ENCODE measurements at places on chromosomes 11 and 22.

- DNase-seq, result no peak
Measured at GRCh38 chr22:37155971-37156370, 6.3 kb upstream of the IL2RB start.

- no peak for DNase-seq
Measured at GRCh38 chr22:37193629-37194191, 5.7 kb upstream of the C1QTNF6 start.

DNA sequence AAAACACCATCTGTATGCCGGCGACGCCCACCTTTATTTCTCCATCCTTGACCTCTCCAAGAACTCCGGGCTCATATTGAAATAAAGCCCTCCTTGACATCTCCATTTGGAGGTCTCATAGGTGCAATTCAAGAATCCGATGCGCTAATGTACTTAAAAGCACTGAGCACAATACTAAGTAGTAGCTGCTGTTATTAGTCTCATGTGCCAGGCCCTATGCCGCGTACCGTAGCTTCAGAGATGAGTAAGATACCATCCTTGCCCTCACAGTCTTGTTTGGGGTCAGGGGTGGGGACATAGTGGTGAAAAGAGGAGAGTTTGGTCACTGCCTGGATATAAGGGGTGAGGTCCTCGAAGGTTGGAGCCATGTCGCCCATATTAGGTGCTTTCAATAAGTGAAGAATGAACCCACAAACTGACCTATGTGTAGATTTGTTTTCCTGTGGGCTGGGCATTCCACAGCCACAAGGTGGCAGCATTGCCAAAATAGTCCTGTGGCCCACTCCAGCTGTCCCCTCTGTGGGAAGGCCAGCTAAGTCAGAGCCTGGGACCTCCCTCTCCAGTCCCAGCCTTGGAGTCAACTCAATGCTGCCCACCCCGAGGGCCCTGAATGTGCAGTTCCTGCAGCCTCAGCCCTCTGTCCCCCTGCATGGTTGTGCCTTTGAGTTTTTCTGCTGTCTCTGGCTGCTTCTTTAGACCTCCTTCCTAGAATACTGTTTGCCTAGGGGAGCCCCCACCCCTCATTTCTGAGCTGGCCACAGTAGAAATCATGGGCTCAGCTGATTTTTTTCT is 6.5 kb downstream of the DCPS start:
- peak; percentile 47 for DNase-seq

DNA sequence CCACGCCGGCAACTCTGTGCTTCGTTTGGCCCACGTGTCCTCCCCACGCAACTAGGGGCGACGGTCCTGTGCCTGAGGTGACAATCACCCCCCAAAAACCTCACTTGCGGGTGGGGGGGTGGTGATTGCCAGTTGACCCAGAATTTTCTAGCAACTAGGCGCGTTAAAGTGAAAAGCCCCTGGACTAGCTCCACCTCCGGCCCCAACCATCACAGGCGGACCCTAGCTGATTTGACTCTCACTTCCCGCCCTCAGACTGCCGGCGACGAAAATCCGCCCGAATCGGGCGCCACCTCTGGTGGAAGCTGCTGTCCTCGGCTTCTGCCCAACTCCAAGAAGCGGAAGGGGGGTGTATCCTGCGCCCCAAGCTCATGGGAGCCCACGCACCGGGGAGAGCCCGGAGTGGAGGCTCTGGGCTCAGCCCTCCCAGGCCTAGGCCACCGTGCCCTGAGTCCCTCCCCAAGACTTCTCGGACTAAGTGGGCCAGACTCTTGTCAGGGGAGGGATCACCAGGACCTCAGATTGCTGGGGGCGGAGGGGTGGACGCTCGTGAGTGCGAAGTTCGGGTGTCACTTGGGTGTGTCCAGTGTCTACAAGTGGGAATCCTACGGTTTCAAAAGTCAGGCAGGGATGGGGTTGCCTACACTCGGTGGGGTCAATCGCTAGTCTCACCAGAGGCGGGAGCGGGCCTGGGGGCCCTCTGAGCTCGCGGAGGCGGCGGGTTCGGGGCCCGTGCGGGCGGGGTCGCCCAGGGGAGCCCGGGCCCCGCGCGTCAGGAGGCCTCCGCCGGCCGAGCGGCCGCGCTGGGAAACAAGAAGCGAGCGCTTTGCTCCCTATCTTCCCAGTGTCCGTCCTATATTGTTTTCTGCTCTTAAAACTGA is 12.3 kb downstream of the PAX6 start:
- DNase-seq, result no peak

DNA sequence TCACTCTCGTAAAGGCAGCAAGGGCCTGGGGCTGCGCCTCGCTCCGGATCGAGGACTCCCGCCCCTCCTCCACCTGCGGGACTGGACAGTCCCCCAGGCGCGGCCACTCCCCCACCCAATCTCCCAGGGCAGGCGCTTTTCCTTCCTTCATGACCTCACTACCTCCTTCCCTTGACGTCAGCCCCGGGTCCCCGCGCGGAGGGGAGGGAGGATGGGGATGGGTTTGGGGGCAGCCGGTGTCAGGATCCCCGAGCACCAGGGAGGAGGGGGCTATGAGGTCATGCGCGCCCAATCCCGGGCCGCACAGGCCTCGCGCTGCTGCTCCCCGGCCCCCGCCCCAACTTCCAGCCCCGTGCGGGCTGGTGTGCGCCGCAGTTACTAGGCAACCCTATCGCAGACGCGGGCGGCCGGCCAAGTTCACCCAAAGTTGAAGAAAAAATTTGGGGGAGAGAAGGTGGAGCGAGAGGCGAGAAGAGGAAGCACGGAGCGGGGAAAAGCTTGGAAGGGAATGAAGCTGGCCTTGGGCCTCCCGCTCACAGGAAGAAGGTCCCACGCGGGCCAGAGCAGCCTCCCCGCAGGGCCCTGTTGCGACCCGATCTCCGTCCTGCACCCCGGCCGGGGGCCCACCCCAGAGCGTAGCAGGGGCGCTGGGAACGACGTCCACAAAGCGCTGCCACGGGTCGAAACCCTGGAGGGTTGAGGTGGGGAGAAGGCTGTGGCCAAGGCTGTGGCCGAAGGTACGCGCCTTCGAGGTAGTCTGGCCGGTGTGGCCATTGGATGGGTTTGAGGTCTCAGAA is 8.3 kb downstream of the WT1 start:
- DNase-seq, result no peak

DNA sequence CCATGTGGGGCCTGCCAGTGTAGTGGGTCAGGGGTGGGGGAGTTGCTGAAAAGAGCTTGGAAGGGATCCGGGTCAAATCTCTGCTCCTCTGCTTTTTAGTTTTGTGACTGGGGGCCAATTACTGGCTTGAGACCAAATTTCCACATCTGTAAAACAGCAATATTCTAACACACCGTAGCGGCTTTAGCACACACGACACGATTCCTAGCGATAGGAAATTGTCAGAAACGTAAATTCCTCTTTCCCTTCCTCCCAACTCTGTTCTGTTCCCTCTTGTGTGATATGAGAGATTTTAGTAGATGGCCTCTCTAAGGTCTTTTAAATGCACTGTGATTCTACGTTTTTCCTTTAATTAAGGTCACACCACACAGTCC is 71.9 kb downstream of the MICAL2 start:
- no peak for DNase-seq

DNA sequence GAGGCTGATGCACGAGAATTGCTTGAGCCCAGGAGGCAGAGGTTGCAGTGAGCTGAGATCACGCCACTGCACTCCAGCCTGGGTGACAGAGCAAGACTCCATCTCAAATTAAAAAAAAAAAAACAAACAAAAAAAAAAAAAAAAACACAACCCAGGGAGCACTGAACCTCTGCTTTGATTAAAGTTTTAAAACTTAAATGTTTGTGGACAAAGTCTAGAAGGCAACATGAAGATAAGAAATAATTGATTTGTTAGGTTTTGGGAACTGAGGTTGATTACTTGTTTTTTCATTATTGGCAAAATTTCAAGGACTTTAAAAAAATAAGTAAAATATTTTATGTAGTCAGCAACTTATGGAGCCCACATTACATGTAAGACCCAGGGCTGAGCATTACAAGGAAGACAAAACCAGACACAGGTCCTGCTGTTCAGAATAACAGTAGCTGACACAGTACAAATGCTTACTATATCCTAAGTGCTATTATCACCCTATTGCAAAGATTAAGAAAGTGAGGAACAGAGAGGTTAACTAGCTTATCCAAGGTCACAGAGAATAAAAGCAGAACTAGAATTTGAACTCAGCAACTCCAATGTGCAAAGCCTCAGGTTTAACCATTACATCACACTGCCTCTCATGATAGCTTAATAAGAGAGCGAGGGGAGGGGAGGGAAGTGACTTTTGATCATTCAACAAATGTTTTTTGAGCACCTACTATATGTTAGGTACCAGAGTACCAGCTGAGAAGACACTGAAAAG is 2.3 kb upstream of the CRY2 start:
- DNase-seq, result no peak

DNA sequence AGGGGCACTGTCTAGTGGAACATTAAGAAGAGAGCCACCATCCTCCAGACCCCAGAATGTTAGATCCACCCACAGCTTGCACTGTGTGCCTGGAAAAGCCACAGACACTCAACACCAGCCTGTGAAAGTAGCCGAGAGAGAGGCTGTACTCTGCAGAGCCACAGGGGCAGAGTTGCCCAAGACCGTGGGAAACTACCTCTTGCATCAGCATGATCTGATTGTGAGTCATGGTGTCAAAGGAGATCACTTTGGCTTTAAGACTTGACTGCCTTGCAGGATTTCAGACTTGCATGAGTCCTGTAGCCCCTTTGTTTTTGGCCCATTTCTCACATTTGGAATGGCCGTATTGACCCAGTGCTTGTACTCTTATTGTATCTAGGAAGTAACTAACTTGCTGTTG is 115.9 kb upstream of the CCDC179 start:
- DNase-seq, result no peak

DNA sequence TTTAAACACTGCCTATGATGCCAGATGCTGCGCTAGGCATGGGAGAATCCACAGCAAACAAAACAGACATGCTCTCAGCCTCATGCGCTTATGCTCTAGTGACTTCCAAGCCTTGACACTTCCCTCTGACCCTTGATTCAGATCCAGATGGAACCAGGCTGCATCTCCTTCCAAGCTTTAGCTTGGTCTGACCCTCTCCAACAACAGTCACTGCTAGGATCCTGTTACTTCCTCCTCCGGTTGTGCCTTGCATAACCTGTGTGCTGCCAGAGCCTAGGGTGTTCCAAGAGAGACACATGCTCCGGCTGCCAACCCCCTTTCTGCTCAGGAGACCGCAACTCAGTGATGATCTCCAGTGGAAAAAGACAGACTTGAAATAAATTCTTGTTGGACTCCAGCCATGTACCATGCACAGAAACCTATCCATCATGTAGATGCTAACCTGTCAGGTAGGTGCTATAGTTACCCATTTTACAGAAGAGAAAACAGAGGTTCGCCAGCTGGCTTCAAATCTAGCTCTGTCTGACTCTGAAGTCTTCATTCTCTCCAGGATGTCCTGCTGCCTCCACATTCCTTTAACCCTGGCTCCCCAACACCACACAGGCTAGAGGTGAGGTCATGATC is 136.3 kb upstream of the TEAD1 start:
- no peak for DNase-seq

GRCh38 chr11:134244593-134244992 is 8.6 kb downstream of the THYN1 start:
- no peak for DNase-seq

- DNase-seq, result no peak
Measured at GRCh38 chr11:74735365-74735928, 4.2 kb upstream of the CHRDL2 start.

GRCh38 chr11:106827687-106828086 is 190.6 kb downstream of the GUCY1A2 start:
- no peak for DNase-seq

DNA sequence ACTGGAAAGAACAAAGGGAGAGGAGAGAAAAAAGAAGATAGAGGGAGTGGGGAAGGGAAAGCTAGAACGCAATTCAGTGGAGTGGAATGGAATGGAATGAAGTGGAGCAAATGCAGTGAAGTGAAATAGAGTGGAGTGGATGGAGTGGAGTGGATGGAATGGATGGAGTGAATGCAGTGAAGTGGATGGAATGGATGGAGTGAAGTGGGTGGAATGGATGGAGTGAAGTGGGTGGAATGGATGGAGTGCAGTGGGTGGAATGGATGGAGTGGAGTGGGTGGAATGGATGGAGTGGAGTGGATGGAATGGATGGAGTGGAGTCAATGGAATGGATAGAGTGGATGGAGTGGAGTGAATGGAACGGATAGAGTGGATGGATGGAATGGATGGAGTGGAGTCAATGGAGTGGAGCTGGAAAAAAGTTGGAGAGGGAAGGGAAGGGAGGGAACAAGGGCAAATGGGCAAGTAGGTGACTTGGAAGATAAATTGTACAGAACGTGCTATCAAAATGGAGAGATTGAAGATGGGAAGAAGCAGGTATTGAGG is 13.9 kb downstream of the IFITM10 start:
- no peak for DNase-seq

- no peak for DNase-seq
Measured at GRCh38 chr11:9498457-9499078, 37.8 kb downstream of the ZNF143 start.

DNA sequence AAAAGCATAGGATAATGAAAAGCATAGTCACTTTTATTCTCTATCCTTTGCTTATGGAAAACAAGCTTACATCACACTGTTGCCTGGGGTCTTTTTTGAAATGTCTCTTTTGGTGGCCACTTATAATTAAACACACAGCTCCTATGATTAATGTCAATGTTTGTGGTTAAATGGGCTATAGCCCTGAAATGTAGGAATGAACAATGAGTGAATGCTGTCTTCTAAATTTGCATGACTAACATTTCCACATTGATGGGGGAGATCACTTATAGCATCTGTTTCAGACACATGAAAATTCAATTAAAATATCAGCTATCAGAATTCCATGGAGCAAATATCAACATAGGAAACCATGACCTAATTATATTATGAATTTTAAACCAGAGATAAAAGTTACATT is 171.4 kb upstream of the FAT3 start:
- DNase-seq, result no peak

DNA sequence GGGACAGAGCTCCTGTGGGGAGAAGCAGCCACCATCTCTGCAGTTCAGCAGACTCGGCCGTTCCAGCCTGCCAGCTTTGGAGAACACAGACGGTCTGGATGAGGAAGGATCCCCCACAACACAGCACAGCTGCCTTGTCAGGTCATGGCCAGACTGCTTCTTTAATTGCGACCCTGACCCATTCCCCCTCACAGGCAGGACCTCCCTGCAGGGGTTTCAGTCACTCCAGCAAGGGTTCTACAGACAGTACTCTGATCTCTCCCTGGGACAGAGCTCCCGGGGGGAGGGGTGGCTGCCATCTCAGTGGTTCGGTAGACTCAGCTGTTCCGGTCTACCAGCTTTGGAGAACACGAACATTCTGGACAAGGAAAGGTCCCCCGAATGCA is 173.5 kb downstream of the TTC28 start:
- no peak for DNase-seq

DNA sequence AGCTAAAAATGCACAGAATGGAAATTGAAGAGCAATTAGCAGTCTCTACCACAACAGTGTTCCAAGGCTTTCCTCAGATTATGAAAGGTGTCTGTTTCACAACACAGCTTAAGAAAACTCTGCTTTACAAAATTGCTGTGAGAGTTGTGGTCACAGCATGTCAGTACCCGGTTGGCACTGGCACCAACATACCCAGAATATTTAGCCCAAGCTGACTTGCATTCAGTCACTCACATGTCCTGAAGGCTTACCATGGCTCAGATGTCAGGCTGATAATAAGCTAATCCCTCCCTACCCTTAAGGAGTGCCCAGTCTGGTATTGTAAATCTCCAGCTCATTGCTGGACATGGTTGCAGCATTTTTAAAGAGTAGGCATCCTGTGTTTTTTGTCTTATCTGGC is 14.9 kb downstream of the NCR3LG1 start:
- DNase-seq, result no peak

GRCh38 chr22:20659258-20659657 is 114.7 kb upstream of the SERPIND1 start:
- DNase-seq, result no peak

GRCh38 chr11:87428266-87428665 is 390.5 kb downstream of the TMEM135 start:
- no peak for DNase-seq
